ENCODE measurements at places on chromosomes 3 and 15.

- no peak for DNase-seq
Observed at GRCh38 chr15:77905301-77905920, 172.1 kb downstream of the TBC1D2B start.

- DNase-seq: no peak
Observed at GRCh38 chr3:43956945-43957344, 266.2 kb downstream of the ABHD5 start.

DNA sequence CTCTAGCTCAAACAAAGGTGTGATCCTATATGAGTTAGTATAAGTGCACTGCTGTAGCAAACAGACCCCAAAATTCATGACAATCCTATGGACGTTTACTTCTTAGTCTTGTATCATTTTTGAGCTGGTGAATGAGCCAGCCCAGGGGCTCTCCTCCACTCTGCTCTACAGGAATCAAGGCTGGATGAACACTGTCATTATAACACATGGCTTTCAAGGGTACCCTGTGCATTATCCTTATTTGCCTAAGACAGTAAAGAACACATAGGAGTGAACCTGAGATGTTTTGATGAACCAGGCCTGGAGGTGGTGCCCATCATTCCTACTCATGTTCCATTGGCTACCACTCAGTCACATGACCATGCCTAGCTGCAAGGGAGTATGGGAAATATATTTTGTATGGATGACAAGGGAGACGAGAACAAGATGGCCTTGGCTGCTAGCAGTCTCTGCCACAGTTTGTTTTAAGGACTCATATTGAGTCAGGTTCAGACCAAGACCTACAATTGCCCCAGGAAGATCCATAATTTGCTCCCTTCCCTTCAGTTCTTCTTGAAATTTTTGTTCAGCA lies 107.4 kb upstream of the HES1 start:
- no peak for DNase-seq

GRCh38 chr3:63979093-63979885 lies 44.0 kb downstream of the PSMD6 start:
- DNase-seq: no peak

DNA sequence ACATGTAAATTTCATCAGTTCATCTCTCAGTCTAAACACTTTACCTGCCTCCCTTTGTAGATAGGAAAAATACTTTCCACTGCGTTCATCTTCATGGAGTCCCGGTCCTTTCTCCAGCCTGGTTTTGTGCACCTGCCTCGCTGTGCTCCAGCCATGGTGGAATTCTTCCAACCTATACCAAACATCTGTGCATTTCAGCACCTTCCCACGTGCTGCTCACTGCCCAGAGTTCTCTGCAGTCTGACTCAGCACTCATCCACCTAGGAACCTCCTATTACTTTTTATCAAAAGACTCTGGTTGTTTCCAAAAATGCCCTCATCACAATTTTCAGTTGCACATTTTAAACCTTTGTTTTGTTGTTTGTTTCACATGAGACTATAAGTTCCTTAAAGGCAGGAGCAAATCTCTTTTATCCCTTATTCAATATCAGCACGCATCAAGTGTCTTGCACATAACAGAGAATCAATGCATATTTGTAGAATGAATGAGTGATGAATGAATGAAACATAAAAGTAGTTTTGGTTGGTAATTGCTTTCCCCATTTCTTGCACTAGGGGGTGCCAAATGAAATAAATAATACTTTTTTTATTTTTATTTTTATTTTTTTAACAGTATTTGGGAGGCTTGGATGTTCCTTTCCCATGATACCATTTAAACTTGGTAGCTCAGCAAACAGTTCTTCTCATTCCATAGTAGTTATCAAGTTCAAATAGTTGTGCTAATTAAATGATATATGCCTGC lies 30.2 kb upstream of the ADAMTS9 start:
- DNase-seq: no peak

DNA sequence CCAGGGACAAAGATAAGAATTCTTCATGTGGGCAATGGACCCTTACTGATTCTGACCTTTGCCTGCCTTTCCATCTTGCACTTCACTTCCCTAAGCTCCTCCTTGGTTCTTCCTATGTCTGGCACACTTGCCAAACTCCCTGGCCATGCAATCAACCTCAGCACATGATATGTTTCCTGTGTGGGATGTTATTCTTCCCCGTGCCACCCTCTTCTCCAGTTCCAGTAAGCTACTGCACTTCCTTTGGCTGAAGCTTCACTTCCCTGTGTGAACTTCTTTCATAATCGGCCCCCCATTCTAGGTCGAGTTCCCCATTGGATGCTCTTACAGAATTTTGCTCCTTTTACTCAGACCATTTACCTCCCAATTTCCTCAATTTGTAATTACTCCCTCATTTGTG lies 10.7 kb upstream of the TASOR start:
- DNase-seq: no peak

DNA sequence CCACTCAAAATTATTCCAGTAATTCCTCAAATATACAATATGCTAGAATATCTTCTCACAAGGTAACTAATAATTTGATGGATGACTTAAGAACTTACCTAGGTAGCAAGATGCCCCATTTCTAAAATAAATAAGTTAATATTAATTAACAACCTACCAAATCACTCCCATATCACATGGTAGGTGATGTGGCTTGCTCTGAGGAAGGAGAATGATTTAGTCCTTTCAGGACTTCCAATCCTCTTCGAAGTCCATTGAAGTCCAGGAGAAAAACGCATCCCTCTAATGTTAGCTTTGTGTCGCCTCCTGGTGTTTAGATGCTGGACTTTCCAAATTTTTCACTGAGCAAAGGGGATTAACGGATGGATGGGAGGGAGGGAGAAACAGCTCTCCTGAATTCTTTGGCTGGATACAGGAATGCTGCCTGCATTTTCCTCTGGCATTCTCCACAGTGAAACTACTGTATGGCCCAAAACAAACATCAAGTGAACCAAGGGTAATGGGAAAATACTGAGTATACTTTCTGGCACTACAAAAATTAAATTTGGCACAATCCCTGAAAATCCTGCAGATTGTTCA lies 58.6 kb downstream of the PRICKLE2 start:
- no peak for DNase-seq

GRCh38 chr15:31080591-31081014 lies 20.9 kb downstream of the TRPM1 start:
- no peak for DNase-seq

- DNase-seq: no peak
Observed at GRCh38 chr3:71002298-71002697, 581.2 kb downstream of the FOXP1 start.

DNA sequence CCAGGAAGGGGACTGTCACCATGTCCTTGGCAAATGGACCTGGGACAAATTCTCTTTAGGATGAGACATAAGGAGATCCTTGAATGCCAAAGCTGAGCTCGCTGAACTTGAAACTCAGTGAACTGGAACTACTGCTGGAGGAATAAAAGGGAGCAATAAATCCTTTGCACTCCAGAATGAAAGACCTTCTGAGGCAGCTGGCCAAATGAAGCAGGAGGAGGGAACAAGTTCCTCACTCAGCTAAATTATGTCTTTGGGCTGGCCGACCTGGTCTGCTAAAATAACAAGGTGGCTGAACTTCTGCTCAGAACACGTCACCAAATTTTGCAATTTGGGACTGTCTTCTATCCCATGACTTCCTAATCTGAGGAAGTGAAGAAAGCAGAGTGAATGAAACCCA lies 314.7 kb downstream of the LPP start:
- DNase-seq: no peak

- no peak for DNase-seq
Observed at GRCh38 chr15:90979582-90979981, 14.8 kb downstream of the PRC1 start.

DNA sequence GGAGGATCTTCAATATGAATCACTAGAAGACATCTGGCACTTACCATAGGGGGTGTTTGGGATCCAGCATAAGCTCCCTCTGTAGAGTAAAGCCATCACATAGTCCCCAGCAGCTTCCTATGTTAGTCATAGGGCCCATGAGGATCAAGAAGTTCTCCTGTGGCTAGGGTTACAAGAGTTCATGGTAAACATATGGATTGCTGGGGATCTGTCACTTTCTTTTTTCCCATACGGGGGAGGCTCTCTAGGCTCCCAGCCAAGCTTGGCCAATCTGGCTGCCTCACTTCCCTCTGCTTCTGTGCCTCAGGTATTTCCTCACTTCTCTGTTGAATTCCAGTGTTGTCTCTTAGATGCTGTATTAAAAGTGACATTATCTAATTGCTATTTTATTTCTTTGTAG lies 597.9 kb downstream of the PDCD6IP start:
- no peak for DNase-seq

DNA sequence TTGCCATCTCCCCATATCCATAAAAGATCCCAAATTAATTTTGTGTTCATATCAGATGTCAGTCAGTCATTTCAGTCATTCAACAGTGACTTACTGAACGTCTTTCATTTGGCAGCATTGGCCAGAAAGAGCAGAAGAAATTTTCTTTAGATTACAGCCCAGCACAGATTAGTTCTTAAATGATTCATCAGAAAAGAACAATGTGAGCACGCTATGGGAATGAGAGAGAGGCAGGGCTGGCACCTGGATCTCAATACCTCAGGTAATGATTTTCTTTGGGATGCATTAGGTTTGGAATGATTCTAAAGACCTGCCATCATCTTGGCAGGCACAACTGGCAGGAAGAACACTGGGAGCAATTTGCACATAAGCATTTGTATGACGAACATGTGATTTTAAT lies 41.6 kb downstream of the FBN1 start:
- no peak for DNase-seq

DNA sequence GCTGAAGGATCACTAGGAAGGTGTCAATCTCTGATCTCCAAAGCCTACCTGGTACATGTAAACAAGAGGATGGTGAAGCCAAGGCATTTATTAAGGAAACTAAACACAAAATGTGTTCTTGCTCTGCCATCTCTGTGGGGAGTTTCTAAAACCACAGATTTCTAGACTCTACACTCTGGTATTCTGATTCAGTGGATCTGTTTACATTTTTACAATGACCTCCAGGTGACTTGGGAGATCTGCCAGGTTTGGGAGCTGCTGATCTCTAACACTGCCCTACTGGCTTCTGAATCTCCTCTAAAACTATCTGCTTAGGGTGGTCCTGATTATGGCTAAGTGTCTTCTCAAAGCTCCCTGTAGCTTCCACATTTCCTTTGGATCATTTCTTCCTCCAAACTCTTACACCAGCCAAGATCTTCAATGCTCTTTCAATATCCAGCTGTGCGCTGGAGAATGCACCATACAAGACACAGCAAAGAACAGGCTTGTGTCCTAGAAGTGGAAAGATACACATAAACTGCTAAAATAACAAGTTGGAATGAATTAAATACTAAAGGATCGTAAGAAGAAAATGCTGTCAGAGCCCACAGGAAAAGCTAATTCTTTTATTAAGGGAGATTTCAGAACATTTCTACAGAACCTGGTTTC lies 72.7 kb downstream of the GREM1 start:
- no peak for DNase-seq

GRCh38 chr3:52388348-52388821 lies 56.5 kb downstream of the SEMA3G start:
- DNase-seq: no peak

GRCh38 chr15:89893027-89893426 lies 767 bp downstream of the AP3S2 start:
- DNase-seq: no peak

DNA sequence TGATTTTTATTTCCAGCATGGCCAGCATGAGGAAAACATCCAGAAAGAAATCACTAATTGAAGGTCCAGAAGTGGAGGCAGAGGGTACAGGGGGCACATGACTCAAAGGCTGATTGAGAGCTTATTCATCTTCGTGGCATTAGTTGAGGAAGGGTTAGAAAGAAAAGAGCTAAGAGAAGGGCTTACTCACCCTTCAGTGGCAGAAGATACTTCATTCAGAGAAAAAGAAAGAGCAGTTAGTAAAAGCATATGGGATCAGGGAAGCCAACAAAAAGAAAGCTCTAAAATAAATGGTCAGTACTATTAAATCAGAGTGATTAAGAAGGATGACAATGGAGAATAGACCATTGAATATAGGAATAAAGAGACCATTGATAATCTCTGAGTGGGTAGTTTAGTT lies 25.2 kb downstream of the GAP43 start:
- no peak for DNase-seq

All from activated CD4-positive, alpha-beta T cell treated with anti-CD3 and anti-CD28 coated beads, Interleukin-2, amount 50 U/mL, for 4 hours (primary cell).